ENCODE measurements at places on chromosomes 3 and 15.

DNA sequence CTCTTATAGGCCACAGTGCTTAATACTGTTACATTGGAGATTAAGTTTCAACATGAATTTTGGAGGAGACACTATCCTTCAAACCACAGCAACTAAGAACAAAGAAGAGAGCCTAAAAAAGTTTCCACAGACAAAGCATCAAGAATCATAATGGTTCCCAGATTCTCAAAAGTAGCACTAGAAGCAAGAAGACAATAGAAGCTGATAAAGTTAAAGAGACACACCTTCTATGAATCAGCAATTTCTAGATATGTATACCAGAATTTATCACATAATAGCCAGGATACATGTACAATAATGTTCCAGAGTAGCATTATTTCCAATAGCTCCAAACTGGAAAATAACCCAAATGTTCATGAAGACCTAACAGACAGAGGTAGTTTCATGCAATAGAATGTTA lies 12.2 kb downstream of the NKIRAS1 start:
- no peak for DNase-seq

DNA sequence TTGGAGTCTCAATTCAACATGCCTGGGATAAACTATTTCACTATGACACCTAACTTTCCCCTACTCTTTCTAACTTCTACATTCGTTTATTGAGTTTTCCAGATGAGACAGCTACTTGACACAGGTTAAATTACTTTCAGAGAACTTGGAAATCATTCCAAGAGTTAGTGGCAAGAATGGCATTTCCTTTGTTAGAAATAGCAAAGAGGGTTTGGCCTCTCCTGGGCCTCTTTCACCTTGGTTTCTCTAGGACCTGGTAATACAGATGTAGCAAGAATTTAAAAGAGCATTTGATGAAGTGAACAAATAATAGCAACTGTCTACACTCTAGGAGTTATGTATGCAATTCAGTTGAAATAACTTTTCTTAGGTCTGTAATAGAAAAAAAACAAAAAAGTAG lies 748.9 kb downstream of the MECOM start:
- no peak for DNase-seq

DNA sequence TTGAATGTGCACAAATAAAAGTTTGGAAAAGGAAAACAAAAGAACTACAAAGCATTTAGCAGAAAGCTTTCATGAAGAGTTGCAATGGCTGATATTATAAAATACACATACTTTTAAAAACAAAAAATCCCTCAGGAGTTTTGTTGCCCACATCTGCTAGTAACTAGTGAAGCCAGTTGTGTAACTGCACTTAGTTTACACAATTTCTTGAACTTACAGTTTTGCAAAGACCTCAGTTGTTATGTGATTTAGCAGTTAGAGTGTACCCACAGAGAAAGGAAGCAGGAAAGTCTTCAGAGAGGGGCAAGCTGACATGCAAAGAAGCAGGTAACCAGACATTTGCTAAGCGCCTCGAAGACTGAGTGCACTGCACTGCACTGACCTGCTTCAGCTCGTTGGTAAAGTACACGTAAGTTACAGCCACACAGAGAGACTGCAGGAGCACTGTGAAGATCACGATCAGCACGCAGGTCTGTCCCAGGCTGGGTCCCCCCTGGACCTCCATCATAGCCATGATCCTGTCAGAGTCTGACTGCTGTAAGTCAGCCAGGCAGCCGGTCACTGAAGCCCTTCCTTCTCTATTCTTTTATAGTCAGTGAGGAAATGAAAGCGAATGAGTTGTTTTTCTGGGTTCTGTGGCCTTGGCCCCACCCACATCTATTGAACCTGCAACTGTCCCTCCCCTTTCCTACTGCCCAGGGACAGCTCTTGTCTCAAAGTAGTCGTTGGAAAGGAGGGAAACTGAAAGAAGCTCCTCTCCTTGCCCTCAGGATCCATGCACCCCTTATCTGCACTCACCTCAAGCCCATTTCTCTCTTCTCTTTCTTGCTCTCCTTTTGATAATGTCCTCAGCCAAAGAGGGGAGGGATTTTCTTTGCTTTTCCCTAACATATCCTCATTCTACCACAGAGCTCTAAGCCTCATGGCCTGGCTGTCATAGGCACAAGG lies at the start of gene TNFSF10:
Gene TNFSF10, minus strand, starts transcription at position 560 of the 948 bp plus-strand sequence. Its CDS starts 46 bp downstream, at position 514.
- peak; percentile 92 for DNase-seq

- no peak for DNase-seq
Observed at GRCh38 chr3:116834816-116835215, 125.2 kb downstream of the TUSC7 start.

- DNase-seq, result peak; percentile 26
Observed at GRCh38 chr3:177491296-177492032, 294.2 kb upstream of the TBL1XR1 start.

DNA sequence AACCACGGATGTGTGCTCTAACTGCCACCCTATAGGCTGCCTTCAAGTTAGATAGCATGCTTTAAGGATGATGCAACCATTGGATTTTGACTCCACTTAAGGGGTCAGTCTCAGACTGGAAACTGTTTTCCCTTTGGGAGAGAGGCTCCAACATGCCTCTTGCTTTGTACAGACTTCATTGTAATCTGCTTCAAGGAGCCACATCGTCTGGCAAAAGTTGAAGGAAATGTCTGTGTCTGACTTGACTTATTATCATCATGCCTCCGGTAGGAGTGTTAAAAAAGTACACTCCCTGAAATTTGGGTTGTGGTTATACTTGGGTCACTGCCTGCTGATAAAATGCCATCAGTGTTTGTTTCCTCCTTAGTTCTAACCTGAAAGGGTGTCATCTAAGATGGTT lies 245.4 kb upstream of the CDIN1 start:
- no peak for DNase-seq

DNA sequence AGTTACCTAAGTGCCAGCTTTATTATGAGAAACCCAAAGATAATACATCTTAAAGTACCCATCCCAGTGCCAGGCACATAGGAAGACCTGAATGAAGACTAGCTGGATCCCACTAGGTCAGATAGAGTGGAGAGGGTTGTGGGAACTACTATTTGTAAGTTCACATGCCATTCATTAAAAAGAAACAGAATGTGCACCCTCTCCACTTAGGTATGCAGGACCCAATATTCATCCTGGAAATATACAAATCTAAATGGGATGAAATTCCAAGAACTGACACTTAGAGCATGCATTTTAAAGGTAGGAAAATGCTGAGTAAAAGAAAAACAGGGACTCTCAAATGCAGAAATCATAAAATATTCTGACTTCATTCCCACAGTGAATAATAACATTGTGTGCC lies 14.3 kb downstream of the EOGT start:
- DNase-seq, result no peak

Data from small intestine (tissue), 16 donors.